ENCODE measurements at places on chromosomes 2 and 18. TPM values are rescaled to one million over a fixed set of nuclear protein-coding genes. Genes with fewer than 3 reads are reported as not detected.

The ABCB11 gene
- not detected for total RNA-seq

DNA sequence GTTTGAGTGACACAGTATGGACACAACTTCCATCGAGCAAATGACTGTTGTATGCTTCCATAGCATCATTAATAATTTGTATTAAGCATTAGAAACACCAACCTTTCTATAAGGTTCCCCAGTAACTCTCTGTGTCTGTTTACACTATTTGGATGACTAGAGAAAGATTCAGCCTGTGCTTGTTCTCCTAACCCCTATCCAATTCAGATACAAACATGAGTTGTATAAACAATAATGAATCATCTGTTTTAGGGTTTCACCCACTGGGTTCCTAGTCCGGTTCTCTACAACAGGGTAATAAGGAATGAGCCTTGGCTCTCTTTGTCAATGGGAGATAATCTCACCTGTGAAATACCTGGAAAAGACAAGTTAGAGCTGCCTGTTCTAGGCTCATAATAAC, 894.1 kb upstream of the PIK3C3 start:
- no peak for DNase-seq

The FZD7 gene
- total RNA-seq, result 1.4 TPM

The AKAIN1 gene
- total RNA-seq, result not detected

The IL1RL2 gene
- 1.4 TPM for total RNA-seq

GRCh38 chr2:160721089-160722040, 227.8 kb upstream of the RBMS1 start:
- no peak for DNase-seq

The DSG1 gene
- not detected for total RNA-seq

The UGP2 gene
- total RNA-seq, result 89.7 TPM

The SLC9A4 gene
- not detected for total RNA-seq

DNA sequence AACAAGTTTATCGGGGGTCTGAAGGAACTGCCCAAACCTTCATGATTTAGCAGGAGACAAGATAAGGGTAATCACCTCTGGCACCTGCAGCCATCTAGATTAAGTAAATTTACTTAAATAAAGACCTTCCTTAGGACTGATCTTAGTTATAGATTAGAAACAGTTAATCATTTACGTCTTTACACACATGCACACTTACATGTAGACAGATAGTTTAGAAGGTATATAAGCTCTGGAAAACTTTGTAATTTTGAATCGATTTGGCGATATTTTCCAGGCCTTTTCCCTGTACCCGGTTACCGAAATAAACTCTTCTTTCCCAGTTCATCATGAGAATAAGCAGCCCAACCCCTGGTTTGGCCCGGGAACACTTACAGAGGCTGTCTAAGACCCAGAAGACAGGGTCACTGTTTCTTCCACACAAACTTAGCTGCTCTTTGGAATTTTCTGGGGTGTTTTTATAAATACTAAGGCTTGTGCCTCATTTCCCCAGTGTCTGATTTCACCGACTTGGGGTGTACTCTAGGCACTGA, 560 bp upstream of the SKA1 start:
- DNase-seq, result no peak

DNA sequence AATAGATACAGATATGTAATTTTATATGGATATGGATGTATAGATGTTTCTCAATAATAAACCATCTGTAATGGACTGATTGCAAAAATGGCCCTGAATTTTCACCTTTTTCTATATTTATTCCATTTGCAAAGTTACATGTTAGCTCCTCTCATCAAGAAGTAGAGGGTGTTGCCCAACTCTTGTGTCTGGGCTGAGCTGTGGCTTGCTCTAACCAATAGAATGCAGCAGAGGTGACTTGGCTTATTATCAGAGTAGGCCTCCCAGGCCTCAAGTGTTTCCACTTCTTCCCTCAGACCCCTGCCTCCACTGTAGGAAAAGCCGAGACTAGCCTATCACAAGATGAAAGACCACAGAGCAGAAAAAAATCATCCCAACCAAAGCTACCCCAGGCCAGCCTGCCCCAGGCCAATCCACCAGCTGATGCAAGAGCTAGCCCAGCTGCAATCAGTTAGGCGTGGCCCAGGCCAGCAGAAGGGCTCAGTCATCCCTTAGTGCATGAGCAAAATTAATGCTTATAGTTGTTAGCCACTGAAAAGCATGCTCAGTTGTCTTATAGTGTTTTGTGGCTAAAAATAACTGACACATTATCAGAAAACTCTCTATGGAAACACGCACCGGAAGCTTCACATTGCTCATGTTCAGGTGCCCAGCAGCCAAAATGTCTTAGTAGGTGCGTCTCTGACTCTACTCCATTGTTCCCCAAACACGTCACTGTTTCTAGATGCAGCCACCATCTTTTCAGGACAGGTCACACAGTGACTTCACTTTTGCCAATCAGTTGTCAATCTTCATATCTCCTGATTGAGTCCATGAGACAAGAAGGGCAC, 464.0 kb downstream of the FBXO15 start:
- DNase-seq, result no peak

- DNase-seq, result no peak
Measured at GRCh38 chr2:6922201-6922656, 5.0 kb downstream of the RNF144A start.

GRCh38 chr2:240165661-240166060, 25.2 kb upstream of the OTOS start:
- DNase-seq, result no peak

The CFAP53 gene
- total RNA-seq, result 1.6 TPM

DNA sequence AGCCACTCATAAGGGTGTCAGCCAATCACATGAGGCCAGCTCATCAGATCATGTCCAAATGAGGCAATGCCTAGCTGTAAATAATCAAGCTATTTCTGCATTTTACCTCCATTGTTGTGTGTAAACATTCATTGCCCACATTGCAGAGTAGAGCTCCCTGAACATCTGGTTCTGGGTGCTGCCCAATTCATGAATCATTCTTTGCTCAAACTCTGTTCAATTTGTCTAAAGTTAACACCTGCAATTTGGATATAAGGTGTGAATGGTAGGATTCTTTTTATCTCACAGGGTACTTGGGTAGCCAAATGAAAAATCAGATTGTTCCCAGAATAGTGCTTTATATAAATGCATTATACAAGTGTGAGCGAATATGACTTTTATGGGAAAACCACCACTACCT, 345.5 kb upstream of the NT5C1B start:
- DNase-seq, result no peak

The POTEJ gene
- not detected for total RNA-seq

The ARHGEF33 gene
- total RNA-seq, result not detected

- DNase-seq, result no peak
Measured at GRCh38 chr2:33168922-33169321, 222.2 kb downstream of the LTBP1 start.

- no peak for DNase-seq
Measured at GRCh38 chr2:44397447-44398175, 35.9 kb downstream of the CAMKMT start.

DNA sequence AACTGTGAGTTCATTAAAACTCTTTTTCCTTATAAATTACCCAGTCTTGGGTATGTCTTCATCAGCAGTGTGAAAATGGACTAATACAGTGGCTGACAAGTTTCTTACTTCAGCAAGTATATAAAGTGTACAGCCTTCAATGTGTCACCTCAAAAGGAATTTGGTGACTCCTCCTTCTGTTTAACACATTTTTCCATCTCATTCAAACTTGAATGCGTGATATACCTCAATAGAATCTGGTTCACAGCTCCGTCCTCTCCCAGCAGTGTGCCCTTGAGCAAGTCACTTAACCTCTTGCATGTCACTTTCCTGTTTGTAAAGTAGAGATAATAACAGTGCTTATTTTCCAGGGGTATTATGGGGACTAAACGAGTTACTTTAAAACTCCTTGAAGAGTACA, 159.6 kb downstream of the CCBE1 start:
- DNase-seq, result no peak

The GALR1 gene
- total RNA-seq, result not detected

The LINC00305 gene
- not detected for total RNA-seq
